ENCODE measurements at places on chromosomes 16 and 17.

DNA sequence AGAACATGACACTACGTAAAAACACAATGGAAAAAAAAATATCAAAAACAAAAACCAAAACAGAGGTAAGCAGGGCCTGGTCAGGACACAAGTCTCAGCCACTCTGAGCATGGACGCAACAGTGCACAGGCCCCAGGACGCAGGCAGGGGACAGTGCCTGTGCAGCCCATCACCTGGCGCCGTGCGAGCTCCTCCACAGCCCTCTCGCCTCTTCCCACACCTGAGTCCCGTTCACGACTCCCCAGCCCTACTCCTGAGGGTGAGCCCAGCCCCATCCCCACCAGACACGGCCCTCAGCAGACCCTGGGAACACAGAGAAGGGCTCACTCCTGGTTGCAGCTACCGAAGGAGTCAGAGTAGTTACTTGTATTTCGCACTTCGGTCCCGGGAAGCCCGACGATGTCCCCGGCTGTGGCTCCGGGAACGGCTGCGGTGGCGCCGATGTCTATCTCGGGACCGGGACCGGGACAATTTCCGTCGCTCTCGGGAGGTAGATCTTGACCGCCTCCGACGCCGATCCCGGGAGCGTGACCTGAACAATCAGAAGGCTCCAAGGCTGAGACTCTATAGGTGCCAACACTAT is 9.4 kb downstream of the HBQ1 start:
- DNase-seq, result no peak

DNA sequence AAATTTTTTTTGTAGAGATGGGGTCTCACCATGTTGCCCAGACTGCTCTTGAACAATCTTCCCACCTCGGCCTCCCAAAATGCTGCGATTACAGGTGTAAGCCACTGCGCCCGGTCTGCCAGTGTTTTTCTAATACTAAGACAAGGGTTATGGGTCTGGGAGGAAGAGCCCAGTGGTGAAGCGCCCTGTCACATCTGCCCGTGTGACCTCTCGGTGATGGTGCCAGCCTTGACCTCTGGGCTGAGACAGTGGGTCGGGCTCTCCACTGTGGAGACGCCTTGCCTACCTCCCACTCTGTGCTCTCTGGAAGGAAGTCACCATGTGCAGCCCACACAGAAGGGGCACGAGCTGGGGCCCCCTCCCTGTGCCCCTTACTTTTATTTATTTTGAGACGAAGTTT is 5.1 kb upstream of the BAIAP2 start:
- DNase-seq, result no peak

- no peak for DNase-seq
These were observed 3.8 kb upstream of the RNF157 start for GRCh38 chr17:76243826-76244679.

GRCh38 chr16:82236875-82237274 is 66.9 kb upstream of the MPHOSPH6 start:
- no peak for DNase-seq

- DNase-seq, result no peak
These were observed 29.6 kb downstream of the LITAF start for GRCh38 chr16:11556945-11557720.

GRCh38 chr16:69314534-69314933 is 3.4 kb downstream of the VPS4A start:
- DNase-seq, result no peak

DNA sequence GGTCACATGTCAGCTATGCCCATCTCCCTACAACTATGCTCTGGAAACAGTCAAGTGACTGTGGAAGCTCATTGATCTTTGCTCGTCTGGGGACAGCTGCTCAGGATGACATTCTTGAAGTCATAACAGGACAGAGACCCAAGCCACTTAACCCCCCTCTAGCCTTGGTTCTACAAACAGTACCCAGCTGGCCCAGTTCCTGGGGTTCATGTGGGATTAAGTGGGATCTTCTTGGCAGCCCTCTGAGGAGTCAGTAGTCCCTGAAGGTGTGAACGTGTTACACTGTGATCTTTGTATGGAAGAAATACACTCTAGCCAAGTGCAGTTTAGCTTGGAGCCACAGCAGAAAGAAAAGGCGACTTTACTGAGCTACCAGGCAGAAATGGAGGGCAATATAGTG is 25.8 kb downstream of the UBN1 start:
- DNase-seq, result no peak

DNA sequence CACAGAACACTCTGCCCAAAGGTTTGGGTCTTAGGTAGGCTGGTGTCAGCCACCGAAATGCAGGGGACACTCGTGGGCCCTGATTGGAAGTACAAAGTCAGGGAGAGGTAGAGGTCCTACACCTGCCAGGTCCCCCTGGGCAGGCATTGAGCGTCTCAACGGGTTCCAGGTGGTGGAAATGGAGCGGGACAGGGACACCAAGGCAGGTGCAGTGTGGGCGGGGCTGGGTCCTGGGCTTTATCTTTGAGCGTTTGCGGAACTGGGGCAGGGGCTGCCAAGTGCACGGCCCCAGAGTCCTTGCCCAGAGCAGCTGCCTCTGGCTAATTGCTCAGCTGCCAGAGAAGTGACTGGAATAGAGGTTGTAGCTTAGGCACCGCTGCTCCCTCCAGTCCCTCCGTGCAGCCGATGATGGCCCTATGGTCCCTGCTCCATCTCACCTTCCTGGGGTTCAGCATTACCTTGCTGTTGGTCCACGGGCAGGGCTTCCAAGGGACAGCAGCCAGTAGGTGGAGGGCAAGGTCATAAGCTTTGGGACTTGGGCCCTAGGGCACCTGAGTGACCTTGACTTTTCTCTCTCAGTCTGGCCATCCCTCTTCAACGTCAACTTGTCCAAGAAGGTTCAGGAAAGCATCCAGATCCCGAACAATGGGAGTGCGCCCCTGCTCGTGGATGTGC is at the start of gene ZACN:
ZACN (plus strand) TSS at position 323 of the 675 bp plus-strand sequence; CDS start at position 406, 83 bp downstream.
- DNase-seq, result no peak

DNA sequence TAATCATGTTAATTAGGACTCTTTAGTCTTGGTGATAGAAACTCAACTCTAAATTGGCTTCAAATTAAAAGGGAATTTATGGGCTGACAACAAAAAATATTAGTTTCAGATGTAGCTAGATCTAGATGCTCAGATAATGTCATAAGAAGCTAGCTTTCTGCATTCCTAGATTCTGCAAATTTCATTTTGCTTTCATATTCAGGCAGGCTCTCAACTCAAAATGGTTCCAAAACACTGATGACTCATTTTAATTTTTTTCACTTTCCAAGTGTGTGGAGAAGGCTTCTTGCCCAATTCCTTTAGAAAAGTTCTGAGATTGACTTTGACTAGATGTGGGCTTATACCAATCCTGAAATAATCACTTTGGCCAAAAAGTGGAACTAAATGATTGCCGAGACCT is 236.7 kb upstream of the GOT2 start:
- no peak for DNase-seq

GRCh38 chr17:35953720-35954119 is 10.2 kb upstream of the LYZL6 start:
- no peak for DNase-seq

DNA sequence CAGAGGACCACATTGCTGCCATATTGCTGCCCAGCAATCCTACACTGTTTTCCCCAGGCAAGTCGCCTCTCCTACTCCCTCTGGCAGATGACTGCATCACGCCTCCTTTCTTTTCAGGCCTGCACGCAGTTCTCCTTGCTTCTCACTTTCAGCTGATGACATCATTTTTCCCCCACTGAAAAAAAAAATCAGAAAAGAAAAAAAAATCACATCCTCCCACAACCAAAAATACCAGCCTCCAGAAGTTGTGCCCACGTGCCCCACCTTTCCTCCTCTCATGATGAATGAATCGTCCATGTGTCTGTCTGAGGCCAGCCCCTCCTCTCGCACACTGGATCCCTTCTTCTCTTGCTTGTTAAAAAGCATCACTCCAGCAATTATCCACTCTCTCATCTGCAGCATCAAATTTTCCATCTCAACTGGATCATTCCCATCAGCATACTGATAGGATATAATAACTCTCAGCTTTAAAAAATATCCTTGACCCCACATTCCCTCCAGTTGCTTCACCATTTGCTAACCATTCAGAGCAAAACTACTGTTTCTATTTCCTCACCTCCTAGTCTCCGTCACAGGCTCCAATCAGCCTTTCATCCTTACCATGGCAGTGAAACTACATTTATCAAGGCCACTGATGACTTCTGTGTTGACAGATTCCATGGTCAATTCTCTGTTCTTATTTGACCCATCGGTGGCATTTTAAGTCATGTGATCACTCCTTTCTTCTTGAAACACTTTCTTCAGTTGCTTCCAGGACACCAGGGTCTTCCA is 30.1 kb upstream of the DYNLL2 start:
- DNase-seq, result no peak

DNA sequence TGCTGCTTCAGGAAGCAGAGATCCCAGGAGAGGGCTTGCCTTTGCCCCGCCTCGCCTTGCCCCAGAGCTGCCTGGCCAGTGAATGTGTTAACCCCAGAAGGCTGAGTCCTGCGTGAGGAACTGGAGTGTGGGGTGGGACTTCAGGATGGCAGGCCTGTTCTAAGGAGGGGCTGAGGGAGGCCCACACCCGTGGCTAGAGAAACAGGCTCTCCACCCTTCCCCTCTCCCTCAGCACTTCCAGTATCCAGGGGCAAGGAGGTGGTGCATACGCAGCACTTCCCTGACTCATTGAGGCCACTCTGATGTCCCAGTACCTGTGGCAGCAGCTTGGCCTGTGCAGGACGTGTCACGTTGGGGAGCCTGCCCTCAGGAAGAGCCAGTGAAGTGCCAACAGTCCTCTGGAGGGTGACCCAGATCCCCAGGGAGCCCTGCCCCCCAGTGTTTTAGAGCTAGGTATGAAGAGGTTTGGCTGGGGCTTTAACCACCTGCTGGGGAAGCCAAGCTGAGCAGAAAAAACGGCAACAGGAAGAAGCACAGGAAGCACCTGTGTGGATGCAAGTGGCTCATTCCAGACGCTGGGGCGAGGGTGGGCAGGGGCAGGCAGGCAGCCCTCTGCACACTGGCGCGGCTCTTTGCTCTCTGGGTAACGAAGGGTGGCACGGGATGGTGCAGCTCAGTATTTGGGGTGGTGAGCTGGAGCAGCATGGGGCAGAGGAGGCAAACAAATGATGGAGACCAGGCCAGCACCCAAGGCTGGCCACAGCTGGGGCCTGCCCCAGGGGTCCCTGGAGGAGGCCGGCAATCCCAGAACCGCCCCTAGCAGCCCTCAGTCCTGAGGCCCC is 14.7 kb upstream of the CTCF start:
- peak; percentile 71 for DNase-seq

DNA sequence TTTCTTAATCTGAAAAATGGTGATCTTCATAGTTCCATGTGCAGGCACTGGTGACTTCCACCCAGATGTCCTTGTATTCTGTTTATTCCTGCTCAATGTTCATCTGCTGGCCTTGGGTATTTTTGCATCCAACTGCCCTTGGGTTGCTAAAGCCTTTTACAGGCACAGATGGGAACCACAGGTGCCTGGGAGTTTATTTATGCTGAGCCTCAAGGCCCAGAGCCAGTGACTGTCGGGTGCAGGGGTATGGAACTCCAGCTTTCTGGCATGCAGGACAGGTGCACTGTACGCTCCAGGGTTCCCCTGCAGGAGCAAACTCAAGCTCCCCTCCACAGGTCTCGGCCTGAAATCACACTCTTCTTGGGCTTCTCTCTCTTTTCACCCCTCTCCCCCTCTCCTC is 22.3 kb downstream of the DYNLRB2 start:
- no peak for DNase-seq

DNA sequence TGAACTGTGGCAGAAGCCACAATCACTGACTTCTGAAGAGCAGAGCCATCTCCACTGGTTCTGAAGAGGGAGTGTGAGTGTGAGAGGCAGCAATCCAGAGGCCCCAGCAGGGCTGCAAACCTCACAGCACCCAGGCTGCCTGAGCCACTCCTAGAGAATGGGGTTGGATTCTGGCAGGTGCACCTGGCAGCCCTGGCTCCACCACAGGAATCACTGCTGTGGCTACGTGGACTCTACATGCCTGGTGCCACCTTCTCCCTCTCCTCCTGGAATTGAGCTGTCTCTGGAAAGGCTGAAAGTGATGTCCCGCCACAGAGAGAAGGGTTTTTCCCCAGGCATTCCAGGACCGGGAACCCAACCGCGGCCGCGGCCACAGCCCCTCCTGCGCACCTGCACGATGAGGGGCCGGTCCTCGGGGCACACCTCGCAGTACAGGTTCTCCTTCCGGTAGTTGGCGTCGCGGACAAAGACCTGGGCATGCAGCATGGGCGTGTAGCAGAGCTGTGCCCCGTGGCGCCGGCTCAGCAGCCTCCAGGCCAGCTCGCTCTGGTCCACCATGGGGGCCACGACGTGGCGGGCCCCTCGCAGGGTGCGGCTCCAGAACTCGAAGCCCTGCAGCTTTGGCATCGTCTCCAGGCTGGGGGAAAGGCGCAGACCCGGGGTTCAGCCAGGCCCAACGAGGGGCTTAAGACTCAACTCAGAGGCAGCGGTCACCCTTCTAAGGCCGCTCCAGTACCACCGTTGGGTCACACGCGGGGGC is 991 bp downstream of the DUS1L start:
- DNase-seq, result no peak

- no peak for DNase-seq
These were observed 77.1 kb downstream of the SDK2 start for GRCh38 chr17:73566905-73567782.

DNA sequence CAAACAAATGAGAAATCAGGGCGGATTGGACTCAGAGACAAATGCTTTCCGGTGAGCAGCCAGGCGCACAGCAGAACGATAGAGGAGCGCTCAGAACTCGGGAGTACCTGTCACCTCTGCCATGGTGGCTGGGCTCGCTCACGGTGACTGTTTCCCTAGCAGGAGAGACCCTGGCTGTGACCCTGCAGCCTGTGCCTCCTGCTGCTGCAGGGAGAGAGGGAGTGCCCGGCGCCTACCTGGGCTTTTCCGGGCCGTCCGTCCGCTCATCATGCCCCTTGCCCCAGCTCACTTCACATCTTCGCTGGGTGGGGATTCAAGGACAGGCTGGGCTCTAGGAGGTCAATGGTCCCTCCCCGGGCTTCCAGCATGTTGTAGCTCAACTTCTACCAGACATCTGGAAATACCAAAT is 14.1 kb upstream of the DNAH17 start:
- DNase-seq, result no peak

GRCh38 chr17:8131844-8132441 is 8.0 kb upstream of the HES7 start:
- DNase-seq, result no peak

GRCh38 chr16:53865494-53865863 is 161.5 kb downstream of the FTO start:
- DNase-seq, result peak; percentile 63

- no peak for DNase-seq
These were observed 316.3 kb downstream of the SEC14L1 start for GRCh38 chr17:77456951-77457548.

DNA sequence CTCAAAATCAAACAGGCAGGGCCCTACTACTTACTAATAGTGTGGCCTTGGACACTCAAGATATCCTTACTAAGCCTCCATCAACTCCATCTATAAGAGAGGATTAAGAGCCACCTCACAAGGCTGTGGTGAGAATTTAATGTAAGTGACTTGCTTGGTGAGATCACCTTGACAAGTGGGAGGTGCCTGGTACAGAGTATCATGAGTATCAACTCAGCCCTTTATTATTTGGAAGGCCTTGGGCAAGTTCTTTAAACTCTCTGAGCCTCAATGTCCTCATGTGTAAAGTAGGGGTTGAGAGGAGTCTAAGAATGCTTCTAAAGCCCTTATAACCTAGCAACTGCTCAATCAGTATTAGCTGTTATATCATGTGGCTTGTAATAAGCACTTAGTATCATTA is 15.0 kb downstream of the THUMPD1 start:
- no peak for DNase-seq

- no peak for DNase-seq
These were observed 886 bp upstream of the OR1F1 start for GRCh38 chr16:3186946-3187690.

- no peak for DNase-seq
These were observed 179.5 kb downstream of the NTN1 start for GRCh38 chr17:9200699-9201359.

- DNase-seq, result no peak
These were observed 33.1 kb downstream of the N4BP1 start for GRCh38 chr16:48576927-48577326.

Measured in KG1 (cell line).